KBM-7 (cell line): ENCODE measurements at places on chromosomes 6 and 20.

GRCh38 chr20:19435821-19436220 is 223.4 kb downstream of the SLC24A3 start:
- DNase-seq: no peak

- DNase-seq: no peak
Observed at GRCh38 chr6:1600764-1601157, 9.0 kb upstream of the FOXC1 start.

- peak; percentile 11 for DNase-seq
Observed at GRCh38 chr6:43887340-43887858, 117.4 kb downstream of the VEGFA start.

DNA sequence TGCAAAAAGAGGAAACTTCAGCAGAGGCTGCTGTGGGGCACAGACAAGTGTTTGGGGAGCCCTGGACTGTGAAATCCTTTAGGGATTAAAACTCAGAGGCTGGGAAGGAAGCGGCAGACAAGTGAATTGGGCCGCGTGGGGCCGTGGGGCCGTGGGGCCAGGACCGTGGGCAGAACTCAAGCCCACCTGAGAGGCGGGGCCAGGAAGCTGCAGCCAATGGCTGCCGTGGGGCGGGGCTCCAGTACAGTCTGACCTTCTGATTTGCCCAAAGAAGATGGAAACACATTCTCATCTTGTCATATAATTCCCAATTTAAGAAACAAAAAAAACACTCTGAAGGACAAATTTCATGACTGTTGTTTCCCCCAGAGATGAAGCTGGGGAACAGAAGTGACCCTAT is 55.4 kb downstream of the ANKRD60 start:
- no peak for DNase-seq

DNA sequence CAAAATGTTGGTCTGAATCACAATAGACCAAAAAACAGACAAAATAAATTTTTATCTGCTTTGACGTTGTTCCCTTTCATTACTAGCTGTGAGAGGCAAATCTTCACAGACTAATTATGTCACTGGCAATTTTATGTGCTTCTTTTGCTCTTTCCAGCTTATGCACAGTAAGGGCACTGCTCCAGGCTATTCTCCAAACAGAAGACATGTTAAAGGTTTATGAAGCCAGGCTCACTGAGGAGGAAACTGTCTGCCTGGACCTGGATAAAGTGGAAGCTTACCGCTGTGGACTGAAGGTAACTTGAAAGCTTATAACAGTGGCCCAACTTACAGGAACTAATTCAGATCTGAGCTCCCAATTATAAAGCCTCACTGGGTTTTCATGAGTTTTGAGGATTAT is 15.5 kb upstream of the SNRNP48 start:
- no peak for DNase-seq

DNA sequence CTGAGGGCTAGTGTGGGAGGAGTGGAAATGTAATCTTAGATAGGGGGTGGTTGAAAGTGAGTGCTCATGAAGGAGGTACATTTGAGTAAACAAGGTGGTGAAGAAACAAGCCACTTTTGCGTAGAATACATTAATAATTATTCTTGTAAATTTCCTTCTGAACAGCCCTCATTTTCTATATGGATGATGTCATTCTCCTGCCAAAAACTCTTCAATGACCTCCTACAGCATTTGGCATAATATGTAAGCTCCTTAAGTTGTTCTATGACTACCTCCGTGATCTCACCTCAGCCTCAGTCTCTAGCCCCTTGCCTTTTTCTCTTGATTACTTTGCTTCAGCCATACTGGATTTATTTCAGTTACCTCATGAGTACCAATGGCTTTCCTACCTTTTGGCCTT is 14.0 kb upstream of the SNAP91 start:
- no peak for DNase-seq

- DNase-seq: no peak
Observed at GRCh38 chr6:122154912-122155575, 244.4 kb upstream of the HSF2 start.

- DNase-seq: no peak
Observed at GRCh38 chr6:87710090-87710489, 8.1 kb upstream of the AKIRIN2 start.
